Esophagus squamous epithelium (tissue), 5 donors: ENCODE measurements at places on chromosomes 11 and 22.

- no peak for DNase-seq
Observed at GRCh38 chr11:58963551-58964104, 24.3 kb downstream of the GLYATL1 start.

DNA sequence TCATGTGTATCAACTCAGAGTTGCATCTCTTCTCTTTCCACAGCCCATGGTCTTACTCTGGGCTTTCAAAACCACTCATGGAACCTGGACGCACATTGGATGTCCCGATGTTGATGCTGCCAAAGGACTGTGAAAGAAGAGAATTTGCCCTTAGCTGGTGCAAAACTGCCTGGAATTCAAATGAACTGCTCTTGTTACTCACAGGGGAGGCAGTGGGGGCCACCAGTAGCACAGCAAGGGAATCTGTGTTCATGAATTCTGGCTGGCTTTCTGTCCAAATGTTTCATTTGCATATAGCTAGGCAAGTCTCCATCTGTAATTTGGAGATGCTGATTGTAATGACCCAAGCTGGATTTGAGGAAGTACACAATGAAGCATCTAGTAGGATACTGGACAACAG is 24.9 kb downstream of the LMO2 start:
- no peak for DNase-seq

DNA sequence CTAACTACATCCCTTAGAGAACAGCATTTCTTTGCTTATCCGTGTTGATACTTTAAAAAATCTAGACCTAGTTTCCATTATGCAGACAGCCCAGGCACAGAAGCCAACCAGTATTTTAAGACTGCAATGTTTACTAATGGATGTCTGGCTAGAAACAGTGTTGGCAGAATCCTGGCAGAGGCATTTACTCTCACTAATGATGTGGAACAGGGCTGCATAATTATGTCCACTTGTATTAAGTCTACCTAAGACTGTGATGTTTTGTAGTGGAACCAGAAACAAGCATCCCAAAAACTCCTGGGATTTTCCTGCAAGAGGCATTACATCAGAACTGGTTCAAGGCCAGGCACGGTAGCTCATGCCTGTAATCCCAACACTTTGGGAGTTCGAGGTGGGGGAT is 50.2 kb upstream of the PICALM start:
- no peak for DNase-seq

DNA sequence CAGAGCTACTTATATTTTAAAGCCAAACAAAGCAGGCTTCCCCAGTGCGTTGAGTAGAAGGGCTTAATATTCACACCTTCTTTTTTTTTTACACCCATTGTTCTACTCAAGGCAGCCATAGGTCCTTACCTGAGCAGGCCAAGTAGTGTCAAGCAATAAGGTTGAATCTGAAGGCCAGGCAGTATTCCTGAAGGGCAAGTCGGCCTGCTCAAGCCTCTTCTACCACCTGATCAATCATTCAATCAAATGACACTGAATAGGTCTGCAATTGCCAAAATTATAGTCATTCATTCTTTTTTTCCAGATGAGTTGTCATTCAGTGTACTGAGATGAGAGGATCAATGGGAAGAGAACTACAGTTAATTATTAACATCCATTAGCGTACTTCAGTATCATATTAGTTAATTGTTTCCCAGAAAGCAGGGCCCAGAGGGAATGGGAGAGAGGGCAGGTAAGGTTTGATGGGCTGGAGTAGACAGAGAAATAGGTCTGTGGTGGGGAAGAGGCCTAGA is 11.9 kb upstream of the PPP2R1B start:
- DNase-seq = no peak

- no peak for DNase-seq
Observed at GRCh38 chr22:47586038-47586437, 823.6 kb downstream of the TBC1D22A start.

DNA sequence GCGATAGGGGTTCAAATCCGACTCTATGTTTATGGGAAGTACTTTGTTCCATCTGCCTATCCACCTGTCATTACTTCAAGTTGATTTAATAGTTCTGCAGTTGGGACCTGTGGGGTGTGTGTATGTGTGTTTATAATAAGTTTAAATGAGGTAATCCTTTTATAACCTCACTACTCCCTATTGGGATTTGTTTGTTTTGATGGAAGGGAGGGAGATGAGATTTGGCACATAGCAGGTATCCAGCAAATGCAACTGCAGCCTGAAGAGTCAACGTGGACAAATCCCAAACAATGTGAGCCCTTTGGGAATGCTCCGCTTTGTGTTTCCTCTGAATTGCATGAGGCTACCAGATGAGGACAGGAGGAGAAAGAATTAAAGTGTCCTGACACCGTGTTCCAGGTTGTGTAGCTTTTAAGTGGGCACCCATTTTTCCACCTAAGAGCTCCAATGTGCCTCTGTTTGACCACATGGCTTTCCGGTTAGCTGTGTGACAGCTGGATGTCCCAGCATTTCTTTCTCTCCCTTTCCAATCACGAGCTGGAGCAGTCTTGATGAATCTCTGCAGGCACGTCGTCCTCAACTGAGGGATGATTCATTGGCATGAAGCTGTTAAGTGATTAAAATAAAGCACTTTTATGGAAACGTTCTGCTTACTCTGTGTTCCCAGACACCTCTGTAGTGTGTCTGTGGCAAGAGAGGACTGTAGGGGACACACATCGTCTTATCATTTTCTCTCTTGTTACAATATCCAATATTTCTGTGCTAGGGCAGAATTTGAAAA is 610.7 kb downstream of the NTM start:
- DNase-seq = no peak

- DNase-seq = no peak
Observed at GRCh38 chr22:47053013-47053725, 290.7 kb downstream of the TBC1D22A start.

DNA sequence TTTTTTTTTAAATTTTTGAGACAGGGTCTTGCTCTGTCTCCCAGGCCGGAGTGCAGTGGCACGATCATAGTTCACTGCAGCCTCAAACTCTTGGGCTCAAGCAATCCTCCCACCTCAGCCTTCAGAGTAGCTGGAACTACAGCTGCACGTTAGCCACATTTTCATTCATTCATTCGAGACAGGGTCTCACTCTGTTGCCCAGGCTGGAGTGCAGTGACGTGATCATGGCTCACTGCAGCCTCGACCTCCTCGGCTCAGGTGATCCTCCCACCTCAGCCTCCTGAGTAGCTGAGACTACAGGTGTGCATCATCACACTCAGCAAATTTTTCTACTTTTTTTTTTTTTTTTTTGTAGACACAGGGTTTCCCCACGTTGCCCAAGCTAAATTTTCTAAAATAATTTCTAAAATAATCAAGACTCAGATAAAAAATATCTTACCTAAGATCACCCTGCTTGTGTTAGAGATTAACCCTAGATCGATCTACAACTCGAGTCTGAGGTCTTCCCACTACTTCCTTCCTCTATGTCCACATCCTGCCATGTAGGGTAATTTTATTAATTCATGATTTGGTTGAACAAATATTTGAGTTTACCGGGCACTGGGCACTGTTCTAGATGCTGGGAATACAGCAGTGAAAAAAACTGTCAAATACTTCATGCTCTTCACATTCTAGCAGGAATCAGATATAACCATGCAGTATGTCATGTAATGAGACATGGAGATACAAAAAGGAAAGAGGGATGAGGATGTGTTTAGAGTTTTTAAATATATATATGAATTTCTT is 15.1 kb downstream of the EIF4G2 start:
- no peak for DNase-seq
